ENCODE measurements at places on chromosomes 6 and 20.

DNA sequence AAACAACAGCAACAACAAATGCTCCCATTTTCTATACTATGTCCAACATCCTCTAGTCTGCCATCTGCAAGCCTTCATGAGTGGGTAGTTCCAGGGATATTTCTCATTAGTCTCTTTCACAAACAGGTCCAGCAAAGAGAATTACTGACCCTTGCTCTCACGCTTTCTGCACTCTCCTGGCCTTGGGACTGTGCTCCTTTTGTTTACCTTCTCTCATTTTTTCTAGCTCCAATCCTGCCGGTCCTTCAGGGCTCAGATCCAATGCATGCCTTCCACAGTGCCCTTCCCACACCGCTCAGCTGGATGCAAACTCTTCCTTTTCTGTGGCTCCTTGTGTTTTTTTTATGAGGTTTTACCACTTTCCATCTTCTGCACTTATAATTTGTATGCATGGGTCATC lies 47.2 kb downstream of the ADTRP start:
- no peak for DNase-seq

DNA sequence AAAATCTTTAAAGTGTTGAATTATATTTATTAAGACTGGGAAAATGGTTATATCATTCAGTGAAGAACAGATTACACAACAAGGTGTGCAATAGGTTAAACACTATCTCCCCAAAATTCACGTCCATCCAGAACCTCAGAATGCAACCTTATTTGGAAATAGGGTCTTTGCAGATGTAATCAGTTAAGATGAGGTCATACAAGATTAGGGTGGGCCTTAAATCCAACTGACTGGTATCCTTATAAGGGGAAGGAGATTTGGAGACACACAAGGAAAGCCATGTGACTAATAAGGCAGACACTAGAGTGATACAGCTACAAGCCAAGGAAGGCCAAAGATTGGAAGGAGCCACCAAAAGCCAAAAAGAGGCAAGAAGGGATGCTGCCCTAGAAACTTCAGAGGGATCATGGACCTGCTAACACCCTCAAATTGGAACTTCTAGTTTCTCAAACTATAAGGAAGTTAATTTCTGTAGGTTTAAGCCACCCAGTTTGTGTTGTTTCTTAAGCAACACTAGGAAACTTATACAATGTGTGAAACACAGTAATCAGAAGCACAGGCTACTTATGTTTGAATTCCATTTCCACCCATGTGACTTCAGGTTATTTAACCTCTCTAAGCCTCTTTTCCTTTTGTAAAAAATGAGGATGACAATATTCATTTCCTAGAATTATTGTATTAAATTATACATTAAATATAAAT lies 16.9 kb downstream of the ILRUN start:
- no peak for DNase-seq

- no peak for DNase-seq
Measured at GRCh38 chr6:140441256-140441655, 1066.8 kb upstream of the CITED2 start.

- DNase-seq = no peak
Measured at GRCh38 chr6:168415098-168415992, 25.6 kb upstream of the SMOC2 start.

DNA sequence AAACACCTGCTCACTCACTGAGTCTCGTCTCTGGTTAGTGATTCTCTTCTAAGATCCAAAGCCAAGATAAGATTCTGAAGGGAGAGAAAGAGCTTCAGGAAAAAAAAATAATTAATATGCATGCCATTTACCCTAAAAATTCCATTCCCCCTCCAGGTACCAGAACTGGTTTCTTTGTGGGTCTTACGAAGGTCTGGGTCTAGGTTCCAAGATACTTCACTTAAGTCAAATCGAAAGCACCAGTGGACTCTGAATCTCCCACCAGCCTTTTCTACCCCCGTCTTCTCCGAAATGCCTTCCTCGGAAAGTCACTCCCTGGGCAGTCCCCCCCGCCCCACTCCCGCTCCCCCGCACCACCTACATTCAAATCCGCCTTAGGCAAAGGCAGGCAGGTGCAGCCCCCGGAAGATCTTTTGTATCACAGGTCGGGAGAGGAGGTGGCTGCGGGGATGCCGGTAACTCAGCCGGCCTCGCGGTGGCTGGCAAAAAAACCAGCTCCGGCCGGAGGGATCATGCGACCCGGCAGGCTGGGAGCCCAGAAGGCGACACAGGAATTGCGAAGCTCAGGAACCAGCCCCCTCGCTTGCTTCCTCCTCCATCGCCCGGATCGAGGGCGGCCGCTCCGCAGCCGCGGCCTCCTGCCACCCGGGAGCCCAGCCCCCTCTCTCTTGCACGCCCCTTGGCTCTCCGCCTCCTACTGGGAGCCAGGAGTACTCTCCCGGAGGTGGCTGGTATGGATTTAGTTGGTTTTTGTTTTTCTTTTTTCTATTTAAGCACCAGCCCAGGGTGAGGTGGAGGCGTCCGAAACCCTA lies at the start of gene BCL2L1:
BCL2L1 (minus strand) TSS at position 612 of the 812 bp plus-strand sequence. CDS start 650 bp downstream, outside the sequence.
- DNase-seq = peak; percentile 56

GRCh38 chr6:16933532-16933931 lies 168.3 kb upstream of the STMND1 start:
- no peak for DNase-seq

GRCh38 chr20:2873747-2874041 lies 413 bp downstream of the PTPRA start:
- peak; percentile 39 for DNase-seq

- DNase-seq = no peak
Measured at GRCh38 chr6:69933239-69933638, 66.9 kb downstream of the COL19A1 start.

GRCh38 chr6:109313139-109313538 lies 69.1 kb downstream of the CD164 start:
- no peak for DNase-seq

GRCh38 chr6:63496361-63496804 lies 75.9 kb upstream of the LOC128125822 start:
- DNase-seq = no peak

- no peak for DNase-seq
Measured at GRCh38 chr6:56222499-56222898, 24.9 kb downstream of the COL21A1 start.

GRCh38 chr20:45866454-45866853 lies 9.0 kb downstream of the ZSWIM3 start:
- no peak for DNase-seq

DNA sequence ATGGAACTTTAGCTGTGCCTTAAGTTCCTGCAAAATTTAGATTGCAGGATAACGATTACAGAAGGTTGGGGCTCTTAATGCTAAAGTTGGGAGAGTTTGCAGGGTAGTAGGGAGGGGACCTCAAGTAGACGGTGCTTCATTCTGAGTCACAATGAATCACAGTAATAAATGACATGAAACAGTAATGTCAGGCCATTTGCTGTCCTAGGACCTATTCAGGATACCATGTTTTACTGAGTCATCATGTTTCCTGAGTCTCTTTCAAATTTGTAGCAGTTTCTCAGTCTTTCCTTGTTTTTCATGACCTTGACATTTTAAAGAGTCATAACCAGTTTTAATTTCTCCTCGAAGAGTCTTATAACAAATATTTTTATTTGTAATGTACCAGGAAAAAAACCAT lies 406.9 kb upstream of the MAP3K7 start:
- DNase-seq = no peak

- no peak for DNase-seq
Measured at GRCh38 chr6:105151644-105152043, 28.2 kb downstream of the POPDC3 start.

- DNase-seq = no peak
Measured at GRCh38 chr6:83860359-83860755, 868 bp downstream of the CYB5R4 start.

GRCh38 chr20:61929971-61930666 lies 135.6 kb downstream of the TAF4 start:
- DNase-seq = no peak

- no peak for DNase-seq
Measured at GRCh38 chr6:147808640-147809039, 300.1 kb downstream of the SAMD5 start.

GRCh38 chr6:12265791-12266190 lies 24.4 kb upstream of the EDN1 start:
- no peak for DNase-seq

DNA sequence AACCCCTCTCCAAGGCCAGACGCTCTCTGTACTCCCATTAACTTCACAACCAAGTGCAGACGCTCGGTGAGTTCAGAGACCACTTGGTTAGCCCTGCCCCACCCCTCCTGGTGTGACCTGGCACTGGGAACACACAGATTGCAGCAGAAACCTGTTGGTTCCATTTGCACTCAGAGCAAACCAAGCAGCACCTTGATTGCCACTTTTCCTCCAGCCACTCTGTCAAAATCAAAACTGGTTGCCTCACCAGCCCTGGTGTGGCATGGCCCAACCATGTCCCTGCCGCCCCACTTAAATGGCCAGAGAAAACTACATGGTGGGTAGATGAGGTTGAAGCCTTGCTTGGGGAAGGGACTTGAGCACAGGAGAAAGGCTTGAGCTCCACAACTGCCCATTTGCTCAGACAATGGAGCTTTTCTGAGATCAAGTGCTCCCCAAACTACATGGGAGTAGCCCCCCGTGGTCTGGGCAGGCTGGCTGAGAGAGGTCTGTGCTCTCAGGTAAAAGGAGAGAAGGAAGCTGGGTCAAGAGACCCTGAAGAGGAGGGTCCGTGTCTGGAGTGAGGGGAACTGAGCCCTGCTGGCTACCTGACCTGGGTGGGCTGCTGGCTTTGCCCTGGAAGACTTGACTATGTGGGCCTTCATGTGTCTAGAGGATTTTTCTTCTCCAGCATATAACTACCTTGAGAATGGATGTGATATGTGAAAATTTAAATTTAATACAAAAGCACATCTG lies 43.4 kb downstream of the PLCG1 start:
- no peak for DNase-seq

DNA sequence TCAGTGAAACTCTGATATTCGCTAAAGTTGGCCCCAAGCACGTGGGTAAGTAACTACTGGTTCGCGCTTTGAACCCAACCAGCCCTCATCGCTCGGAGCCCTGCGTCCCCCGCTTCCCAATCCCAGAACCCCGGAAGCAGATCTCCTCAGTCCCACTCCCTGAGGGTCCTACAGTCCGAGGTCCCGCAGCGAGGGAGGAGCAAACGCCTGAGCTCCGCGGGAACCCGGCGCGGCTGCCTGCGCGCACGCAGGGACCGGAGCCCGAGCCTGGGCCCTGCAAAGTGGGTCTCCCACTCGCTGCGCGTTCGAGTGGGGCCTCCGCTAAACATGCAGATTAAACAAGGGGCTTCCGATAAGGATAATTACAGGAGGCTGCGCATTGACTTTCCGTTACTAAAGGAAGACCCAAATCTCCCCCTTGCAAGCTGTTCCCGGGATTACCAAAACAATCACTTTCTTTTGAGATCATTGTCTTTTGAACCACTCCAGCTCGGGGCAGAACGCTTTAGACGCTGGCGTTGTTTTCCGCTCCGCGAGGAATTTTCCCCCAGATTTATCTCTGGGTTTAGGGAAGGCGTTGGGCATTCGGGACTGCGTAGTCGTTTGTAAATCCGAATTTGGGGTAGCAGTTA lies 1.3 kb upstream of the VSX1 start:
- no peak for DNase-seq

- DNase-seq = no peak
Measured at GRCh38 chr6:167564416-167565250, 239.7 kb downstream of the TTLL2 start.

DNA sequence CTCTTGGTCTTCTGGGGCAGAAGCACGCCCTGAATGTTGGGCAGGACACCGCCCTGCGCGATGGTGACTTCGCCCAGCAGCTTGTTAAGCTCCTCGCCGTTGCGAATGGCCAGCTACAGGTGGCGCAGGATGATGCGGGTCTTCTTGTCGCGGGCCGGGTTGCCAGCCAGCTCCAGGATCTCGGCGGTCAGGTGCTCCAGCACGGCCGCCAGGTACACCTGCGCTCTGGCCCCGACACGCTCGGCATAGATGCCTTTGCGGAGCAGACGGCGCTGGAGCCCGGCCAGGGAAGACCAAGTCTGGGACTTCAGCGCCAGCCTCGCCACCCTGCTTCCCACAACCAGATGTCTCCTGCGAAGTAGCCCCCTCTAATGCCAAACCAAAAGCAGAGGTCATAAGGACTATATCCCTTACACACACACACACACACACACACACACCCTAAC lies 8.0 kb upstream of the SLC17A3 start:
- DNase-seq = no peak

- DNase-seq = no peak
Measured at GRCh38 chr20:9490631-9491030, 23.8 kb upstream of the LAMP5 start.

- DNase-seq = no peak
Measured at GRCh38 chr6:163348789-163349680, 65.5 kb upstream of the QKI start.

DNA sequence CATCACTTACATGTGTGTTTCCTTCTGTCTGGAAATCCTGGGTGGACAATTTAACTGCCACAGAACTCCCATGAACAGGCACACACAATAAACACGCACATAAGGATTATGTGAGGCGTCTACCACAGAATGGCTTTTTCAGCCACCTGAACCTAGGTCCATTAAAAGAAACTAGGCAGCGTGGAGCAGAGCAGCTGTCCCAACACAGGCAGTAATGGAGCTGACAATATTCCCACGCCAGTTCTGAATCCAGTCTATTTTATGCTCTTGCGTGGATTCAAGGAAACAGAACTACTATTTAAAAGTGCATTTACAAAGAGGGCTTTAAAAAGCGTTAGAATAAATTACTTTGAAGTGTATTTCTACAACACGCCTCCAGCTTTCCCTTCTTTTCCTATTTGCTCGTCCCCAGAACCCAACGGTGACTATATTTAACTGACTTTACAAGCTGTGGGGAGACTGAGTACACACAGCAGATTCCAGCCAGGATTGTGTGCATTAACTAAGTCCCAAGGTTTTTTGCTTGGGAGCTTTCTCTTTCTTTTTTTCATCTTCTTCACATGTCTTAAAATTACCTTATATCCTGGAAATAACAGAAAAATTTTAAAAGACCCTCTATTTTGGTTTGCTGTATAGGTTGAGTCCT lies 95.9 kb downstream of the GMDS start:
- DNase-seq = no peak

DNA sequence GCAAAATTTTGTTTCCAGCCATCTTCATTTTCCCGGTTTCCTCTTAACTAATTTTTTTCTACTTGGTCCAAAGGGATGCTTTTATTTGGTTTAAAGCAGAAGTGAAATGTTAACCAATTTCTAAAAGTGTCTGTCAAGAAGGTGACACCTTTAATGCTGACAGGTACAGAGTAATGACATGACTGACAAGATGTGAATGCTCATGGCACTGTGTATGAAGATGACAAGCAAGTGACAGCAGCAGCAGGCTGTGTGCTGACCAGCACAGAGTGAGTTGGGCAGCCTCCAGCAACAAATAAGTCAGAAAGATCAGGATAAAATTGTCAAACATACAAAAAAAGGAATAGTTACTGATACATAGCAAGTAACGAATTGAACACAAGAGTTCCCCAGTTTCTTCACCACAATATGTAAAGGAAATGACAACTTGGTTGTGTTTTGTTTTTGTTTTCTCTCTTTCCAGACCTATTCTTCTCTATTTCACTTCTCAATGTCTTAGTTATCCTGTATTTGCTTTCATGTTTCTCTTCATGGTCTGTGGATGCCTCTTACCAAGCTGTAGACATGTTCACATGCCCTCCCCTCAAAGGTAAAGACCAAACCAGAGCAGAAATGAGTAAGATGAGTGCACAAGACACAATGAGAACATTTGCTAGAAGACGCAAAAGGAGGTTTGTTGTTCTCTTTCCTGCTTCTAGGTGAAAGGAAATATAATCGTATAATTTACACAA lies 174.9 kb downstream of the FRK start:
- no peak for DNase-seq
